ENCODE measurements at places on chromosomes 2 and 18.

GRCh38 chr2:231886071-231886681 is 40.0 kb downstream of the NPPC start:
- DNase-seq, result no peak

DNA sequence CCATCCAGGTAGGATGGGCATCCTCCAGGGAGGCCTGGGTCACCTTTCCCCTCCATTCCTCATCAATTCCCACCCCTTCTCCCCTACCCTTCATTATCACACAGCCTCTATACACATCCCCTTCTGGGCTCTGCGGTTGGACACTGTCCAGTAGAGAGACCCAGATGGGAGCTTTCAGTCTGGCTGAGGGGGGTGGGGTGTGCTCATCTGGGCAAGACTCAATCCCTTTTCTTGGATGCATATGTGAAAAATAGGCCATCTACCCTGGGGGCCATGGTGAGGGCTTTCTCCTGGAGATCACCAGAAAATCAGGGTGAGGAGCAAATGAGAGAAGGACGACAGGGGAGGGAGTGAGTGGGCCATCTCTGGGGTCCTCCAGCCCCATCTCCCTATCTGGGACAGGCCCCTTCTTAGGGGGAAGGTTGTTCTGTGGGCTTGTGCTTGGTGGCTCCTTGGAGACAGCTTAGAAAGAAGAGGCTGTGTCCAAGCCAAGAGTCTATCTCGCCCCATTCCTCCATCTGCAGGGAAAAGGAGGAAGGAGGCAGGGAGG is 160.1 kb downstream of the DYSF start:
- DNase-seq, result no peak

DNA sequence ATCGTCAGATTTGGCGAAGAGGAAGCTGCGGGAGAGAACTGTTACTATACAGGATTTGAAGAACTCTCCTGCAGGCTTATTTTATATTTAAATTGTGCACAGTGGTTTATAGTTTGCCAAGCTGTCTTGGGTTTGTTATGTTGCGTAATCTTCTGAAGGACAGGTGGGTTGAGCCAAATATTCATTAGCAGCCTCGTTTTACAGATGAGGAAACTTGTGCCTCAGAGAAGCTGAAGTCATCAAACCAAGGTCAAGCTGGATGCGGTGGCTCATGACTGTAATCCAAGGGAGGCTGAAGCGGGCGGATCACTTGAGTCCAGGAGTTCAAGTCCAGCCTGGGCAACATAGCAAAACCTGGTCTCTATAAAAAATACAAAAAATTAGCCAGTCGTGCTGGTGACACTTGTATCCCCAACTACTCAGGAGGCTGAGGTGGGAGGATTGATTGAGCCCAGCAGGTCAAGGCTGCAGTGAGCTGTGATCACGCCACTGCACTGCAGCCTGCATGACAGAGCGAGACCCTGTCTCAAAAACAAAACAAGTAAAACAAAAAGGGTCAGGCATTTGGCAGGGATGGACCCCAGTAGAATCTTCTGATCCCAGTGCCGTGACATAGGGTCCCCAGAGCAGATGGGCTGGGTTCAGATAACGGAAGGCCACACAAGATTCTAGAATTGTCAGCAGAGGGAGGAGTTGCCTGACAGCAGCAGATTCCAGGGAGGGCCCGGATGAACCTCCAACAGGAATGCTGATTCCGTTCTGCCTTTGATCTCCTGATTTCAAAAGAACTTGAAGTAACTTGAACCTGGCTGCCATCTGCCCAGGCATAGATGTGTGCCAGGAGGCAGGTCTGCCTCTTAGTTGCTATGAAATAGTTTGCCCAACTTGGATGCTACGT is 50.6 kb downstream of the SH3BP4 start:
- no peak for DNase-seq

DNA sequence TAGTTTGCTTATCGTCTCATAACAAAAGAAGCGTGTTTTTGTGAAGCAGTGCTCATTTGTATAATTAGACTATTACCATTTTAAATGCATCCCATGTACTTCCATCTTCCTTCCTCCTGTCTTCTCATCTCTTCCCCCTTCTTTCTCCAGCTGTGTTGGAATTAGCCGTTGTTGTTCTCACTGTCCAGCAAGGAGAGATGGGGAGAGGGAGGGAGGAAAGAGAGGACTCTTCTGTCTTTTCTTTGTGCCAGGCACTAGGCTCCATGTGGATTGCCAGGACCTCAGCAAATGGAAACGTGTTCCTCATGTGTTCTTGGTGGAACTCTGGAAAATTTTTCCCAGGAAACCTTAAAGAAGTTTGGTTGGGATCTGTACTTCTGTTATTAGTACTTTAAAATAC is 131.7 kb downstream of the PHLPP1 start:
- no peak for DNase-seq

DNA sequence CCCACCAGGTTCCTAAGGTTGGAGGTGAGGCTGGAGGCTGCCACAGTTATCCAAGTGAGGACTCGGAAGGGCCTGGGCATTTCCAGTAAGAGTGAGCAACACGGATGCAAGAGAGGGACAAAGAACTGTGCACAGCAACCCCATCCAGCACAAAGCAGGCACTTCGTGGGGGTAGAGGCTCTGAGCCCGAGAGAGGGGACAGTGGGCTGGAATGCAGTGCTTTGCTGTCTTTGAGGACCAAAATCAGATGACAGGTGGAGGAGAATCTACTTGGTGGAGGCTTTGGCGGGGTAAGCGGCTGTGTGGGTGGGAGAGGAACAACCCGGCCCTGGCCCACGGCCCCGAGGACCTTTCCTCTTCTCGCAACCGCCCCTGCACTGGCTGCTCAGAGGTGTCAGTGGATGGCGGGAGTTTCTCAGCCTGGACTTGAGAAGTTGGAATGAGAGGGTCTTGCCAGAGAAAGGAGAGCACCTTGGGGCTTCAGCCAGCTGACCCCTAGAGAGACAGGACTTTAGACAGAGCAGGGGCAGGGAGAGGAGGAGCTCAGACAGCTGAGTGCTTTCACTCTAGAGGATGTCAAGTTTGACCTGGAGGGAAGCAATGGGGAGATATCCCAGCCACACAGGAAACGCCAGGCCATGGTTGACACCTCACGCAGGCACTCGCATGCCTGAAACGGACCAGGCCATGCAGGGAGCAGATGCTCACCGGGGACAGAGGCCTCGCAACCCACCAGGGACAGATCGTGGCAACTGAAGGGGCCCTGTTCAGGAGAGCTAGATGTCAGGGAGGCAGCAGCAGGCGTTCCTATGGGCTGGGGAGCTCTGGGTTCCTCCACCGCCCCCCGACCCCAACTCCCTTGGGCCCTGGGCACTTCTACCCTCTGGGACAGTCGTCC is 11.6 kb downstream of the RAMP1 start:
- no peak for DNase-seq

- no peak for DNase-seq
Observed at GRCh38 chr2:147041121-147041494, 803.7 kb upstream of the ACVR2A start.

Measured in urinary bladder (tissue), 4 donors.